ENCODE measurements at places on chromosomes 12 and 14.

- DNase-seq, result no peak
Observed at GRCh38 chr14:75428230-75429104, 645 bp downstream of the JDP2 start.

GRCh38 chr14:60175255-60175902 is 10.2 kb upstream of the DHRS7 start:
- DNase-seq, result no peak

DNA sequence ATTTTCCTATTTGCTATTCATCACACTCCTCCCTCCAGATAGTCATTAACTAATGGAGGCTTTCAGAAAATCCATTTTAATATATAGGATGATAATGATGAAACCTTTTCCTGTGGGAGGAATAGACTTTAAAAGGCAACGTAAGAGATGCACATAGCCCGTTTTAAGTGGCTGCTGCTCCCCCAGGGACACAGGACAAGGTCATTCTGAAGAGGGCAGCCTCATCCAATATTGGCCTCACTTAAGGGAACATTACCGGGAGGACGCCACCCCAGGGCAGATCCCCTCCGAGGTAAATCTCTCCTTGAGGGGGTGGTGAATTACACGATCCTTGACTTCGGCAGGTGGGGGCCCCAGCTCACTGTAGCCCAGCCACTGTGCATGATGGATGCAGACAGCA is 131.9 kb downstream of the PIWIL1 start:
- DNase-seq, result no peak

- DNase-seq, result no peak
Observed at GRCh38 chr12:3988519-3989217, 115.5 kb upstream of the PARP11 start.

- no peak for DNase-seq
Observed at GRCh38 chr12:69392179-69392928, 32.8 kb downstream of the YEATS4 start.

- DNase-seq, result no peak
Observed at GRCh38 chr12:19484738-19485137, 45.4 kb downstream of the AEBP2 start.

GRCh38 chr12:69350777-69351176 is 2.6 kb downstream of the LYZ start:
- no peak for DNase-seq

- no peak for DNase-seq
Observed at GRCh38 chr14:77682158-77682553, 25.7 kb downstream of the ALKBH1 start.
